ENCODE measurements at places on chromosomes 12 and 14.

DNA sequence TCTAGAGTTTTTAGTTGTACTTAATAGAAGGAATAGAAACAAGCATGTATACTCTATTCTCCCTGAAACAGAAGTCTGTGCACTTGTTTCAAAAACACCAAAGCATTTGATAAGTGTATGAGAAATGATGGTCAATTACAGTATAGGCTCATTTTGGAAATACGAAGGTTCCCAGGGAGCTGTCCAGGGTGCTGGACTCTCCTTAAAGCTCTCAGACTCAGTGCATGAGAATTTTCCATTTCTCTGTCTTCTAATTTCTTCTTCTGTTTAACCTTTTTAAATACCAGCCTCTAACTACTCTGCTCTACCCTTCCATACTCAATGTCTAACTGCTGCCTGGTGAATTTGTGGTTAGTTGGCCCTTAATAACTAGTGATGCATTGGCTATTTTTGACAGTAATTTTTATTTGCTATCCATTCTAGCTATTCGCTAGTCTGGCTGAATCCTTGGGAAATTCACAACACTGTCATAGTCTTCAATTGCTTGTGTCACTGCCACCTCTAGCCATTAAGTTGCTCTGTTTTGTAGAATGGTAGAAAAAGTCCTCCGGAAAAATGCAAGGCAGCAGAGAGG lies 229.2 kb downstream of the NRXN3 start:
- DNase-seq: no peak

DNA sequence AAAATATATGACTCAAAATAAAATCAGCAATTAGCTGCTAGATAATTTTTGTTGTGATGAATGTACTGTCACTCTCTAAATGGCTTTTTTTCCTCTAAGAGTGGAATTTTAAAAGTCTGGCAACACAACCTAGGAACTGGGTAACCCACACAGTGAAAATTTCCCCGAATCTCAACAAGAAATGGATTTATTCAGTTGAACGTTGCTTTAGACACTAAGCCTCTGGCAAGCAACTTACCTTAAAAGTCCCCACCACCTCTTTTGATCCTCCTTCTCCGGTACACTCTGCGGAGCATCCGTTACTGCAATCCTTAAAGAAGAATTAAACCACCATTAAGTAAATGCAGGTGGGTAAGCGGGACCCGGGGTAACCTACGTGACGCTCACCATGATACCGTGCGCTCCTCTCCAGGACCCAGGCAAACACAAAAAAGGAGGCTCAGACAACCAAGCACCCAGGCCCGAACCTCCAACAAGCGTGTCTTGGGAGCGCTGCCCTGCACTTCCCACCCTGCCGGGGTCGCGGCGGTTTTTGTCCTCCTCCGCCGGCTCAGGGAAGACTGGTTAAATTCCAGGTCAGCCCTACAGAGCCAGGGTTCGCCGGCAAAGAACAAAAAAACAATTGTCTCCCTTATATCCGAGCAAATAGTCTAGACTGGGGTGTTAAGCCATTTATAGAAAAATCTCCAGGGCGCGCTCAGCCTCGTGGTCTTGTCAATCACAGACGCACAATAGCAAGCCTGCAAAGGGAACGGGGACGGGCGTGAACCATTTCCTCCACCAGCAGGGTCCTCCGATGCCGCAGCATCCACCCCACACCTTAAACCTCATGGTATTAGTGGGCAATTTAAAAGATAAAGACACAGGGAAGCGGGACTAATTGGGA lies 47.1 kb downstream of the BCAT1 start:
- no peak for DNase-seq

GRCh38 chr12:49960474-49961110 lies 1.1 kb upstream of the AQP5 start:
- no peak for DNase-seq

DNA sequence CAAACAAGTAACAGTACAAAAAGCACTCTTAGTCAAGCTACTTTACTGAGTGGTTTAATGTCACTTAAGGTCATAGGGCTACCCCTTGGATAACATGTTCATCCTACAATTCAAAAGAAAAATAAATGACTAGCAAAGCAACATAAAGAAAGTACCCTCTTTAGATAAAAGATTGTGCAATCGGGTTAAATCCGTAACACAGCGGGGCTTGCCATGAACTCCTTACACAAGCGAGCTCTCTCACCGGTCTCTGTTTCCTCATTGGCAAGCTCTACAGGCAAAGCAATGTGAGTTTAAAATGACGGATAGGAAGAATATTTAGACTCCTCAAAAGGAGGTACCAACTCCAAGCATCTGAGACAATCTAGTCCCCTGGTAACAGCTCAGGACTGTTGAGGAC lies 140.6 kb downstream of the EGLN3 start:
- DNase-seq: no peak

DNA sequence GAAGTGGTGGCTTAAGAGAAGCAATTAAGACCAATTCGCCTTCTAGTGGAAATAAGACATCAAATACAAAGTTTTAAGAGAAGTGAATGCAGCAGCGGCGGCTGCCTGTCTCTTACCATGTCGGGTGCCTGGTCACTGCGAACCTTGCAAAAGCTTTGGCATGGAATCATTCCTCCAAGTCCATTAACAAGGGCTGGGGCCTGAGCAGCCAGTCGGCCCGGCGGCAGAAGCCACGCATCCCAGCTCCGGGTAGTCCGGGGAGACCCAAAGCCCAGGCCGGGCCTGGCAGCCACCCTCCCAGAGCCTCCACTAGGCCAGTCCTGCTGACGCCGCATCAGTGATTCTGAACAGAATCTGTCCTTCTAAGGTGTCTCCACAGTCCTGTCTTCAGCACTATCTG lies 321.0 kb downstream of the TMEM121 start:
- DNase-seq: no peak

DNA sequence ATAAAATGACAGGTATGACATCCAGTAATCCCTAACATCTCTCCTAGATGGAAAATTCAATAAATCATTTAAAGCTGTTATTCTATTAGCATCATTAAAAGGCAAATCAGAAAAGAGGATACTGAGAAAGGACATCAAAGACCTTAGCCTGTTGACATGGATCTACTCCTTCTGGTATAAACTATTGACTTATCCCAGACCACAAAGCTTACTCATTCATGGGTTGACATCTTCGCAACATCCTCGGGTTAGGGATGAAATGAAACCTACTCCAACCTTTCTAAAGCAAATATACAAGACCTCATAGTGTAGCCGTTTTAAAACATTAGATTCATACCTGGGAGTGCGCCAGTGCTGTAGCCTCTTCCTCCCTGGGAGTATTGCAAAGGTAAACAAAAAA lies 191.5 kb upstream of the BTG1 start:
- no peak for DNase-seq

DNA sequence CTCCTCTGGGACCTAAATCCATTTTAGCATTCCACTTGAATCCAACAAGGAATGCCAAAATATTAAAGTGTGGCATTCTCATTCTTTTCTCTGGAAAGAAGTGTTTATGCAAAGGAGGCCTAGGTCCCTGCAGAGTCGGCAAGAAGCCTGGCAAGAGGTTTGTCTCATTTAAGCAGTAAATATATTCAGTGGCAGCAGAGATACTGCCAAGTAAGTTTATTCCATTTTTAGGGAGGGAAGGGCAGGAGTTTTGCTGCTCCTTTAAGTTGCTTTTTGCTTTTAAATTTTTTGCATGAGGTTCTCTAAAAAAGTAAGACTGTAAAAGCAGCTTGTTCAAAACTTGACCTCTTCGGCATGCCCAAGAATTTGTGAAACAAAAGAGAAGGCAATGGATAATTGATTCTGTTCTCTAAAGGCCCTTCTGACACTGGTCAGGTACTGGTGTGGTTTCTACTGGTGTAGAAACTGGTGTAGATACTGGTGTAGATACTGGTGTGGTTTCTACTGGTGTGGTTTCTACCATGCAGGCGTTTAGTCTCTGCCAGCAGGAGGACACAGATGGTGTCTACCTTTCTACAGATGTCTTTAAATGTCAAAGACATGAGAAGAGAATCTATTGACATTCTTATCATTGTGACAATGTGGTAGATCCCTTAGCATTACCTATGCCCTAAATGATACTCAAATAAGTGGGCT lies 107.3 kb downstream of the SAMD4A start:
- DNase-seq: no peak
